Stimulated activated CD8-positive, alpha-beta memory T cell treated with anti-CD3 and anti-CD28 coated beads, Interleukin-4, amount 100 ng/mL, for 4 hours (primary cell): ENCODE measurements at places on chromosomes 11 and 22.

DNA sequence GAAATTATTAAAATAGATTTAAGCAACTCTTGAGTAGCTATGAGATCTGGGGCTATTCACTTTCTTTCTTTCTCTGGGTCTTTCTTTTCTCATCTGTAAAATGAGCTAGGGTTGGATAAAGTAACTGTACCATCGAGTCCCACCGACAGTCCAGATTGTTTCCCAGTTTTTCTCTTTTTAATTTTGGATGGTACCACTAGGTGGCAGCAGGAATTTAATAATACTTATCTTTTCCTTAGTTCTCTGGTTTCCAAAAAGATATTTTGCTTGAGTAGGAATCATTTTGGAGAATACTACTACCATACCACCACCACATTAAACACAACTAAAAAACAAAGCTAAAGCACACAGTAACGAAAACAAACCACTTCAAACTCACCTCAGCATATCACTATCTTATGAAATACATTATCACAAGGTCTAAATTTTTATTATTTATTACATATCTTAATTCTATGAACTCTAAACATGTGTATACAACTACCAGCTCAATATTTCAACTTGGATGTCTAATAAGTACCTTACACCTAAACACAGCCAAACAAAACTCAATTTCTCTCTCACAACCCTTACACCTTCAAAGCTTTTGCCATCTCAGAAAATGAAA, 584.0 kb downstream of the KCNA4 start:
- no peak for DNase-seq

DNA sequence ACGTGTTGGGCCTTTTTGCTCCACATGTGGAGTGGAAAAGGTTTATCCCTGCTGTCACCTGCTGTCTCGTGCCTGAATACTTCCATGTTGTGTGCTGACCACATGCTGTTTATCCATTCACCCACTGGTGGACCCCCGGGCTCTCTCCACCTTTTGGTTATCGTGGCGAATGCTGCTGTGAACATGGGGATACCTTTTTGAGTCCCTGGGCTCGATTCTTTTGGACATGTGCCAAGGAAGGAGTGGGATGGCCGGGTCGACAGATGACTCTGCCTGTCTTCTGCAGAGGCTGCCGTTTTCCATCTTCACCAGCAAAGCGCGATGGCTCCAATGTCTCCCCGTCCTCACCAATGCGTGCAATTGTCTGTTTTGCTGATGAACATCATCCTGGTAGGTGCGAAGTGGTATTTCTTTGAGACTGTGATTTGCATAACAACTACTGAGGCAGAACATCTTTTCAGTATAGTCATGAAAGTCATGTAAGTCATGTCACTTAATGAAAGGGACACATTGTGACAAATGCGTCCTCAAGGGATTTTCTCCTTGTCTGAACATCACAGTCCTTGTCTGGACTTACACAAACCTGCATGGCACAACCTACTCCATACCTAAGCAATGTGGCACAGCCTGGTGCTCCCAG, 758.7 kb downstream of the BRD1 start:
- no peak for DNase-seq

DNA sequence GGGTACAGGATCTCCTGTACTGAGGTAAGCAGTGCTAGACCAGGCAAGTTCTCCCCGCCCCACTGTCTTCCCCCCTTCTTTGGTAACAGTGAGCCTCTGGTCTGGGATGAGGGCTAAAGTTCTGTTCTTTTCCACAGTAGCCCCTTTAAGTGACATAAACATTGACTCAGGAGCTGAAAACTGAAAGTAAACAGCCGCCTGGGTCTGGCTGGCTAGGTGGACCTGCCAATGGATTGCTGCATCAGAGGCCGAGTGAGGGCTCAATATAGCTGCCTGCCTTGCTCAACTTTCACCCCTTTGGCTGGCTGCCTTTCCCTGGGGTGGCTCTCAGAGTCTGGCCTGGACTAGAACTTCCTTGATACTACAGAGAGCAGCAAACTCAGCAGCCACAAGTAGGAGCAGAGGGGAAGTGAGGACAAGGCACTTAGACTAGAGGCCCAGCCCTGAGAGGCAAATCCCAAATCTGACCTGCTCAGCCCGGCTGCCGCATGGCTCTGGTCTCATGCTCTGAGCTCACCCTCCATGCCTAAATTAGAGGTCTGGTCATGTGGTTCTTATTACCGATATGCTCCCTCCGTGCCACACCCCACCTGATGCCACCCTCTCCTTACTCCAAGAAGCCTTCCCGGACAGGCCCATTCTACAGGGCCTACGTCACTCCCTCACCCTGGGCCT, 9.6 kb upstream of the UCP3 start:
- DNase-seq = no peak

DNA sequence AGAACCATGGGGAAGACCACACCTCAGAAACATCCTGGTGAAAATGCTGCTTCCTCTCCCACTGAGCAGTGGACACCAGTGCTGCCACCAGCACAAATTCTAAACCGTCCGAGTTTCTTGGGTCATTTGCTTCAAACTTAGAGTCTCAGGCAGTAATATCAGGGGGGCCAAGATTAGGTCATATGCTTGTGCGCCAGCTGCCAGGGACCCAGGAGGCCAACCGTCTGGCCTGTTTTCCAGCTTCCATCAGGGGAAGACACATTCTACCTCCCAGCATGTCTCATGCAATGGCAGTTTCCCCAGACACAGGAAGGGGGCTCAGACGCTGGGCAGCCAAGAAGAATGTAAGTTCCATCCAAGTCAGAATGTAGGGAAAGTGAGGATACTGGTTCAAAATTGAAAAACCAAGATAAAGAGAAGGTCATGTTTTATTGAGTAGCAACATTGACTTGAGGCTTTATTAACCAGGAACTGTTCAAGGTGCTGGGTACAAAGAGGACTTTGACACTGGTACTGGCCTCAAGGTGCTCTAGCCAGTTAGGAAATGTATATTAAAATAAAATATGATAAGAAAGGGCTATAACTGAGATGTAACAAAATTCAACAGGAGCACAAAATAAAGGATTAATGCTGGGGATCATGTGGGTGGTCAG, 59.7 kb upstream of the EED start:
- no peak for DNase-seq

GRCh38 chr22:19483481-19484244, 3.9 kb downstream of the CDC45 start:
- DNase-seq = no peak

DNA sequence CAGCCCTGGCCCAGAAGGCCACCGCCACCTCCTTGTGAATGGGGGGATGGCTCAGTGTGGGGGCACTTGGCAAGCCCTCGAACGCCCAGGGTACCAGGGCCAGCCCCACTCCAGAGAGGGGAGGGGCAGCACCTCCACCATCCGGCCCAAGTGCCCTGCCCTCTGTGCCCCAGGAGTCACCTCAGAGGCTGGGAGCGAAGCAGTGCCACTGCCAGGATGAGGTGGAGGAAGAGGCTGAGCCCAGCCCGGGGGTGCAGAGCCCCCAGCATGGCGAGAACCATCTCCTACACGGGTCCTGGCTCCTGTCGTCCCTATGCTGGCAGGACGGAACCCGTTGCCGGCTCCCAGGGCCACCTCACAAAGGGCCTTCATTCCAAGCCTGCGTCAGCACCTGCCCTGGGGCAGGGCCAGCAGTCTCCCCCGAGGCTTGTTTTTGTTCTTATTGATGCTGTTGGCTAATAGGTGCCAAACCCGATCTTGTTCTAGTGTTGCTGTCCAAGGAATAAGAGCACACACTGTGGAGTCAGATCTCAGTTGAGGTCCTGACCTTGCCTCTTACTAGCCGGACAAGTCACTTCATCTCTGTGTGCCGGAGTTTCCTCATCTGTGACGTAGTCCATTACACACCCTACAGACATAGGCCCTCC, at the start of gene FREY1:
TSS of gene FREY1 (minus strand) at position 307 of the 647 bp plus-strand sequence. CDS start at position 281, 26 bp downstream.
- no peak for DNase-seq

GRCh38 chr11:253886-254270, 17.1 kb downstream of the PSMD13 start:
- DNase-seq = no peak

- DNase-seq = no peak
These were observed 102.8 kb upstream of the HSD17B12 start for GRCh38 chr11:43577566-43578264.

- DNase-seq = no peak
These were observed 802.3 kb downstream of the CNTN5 start for GRCh38 chr11:99822846-99823565.

- no peak for DNase-seq
These were observed 532.9 kb downstream of the TBC1D22A start for GRCh38 chr22:47295226-47295901.

GRCh38 chr22:30902496-30903357, 65.8 kb downstream of the MORC2 start:
- DNase-seq = no peak

GRCh38 chr11:117232911-117233409, 489 bp downstream of the RNF214 start:
- DNase-seq = no peak

DNA sequence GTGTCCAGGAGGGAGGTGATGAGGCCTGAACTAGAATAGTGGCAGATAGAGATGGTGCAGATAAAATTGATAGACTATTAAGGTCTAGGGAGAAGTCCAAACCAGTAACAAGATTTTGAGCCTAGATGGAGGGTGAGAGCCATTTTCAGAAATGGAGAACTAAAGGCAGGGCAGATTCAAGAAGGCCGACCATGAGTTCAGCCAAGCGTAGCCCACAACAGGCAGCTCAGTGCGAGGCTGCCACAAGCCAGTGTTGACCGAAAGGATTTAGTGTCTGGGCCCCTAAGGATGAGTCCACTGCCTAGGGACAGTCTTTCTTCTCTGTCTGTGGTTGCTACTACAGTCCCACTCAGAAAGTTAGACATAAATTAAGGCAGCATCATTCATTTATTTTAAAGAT, 51.7 kb downstream of the PPP2R1B start:
- no peak for DNase-seq

GRCh38 chr22:40387746-40388145, 17.4 kb downstream of the SGSM3 start:
- DNase-seq = no peak

DNA sequence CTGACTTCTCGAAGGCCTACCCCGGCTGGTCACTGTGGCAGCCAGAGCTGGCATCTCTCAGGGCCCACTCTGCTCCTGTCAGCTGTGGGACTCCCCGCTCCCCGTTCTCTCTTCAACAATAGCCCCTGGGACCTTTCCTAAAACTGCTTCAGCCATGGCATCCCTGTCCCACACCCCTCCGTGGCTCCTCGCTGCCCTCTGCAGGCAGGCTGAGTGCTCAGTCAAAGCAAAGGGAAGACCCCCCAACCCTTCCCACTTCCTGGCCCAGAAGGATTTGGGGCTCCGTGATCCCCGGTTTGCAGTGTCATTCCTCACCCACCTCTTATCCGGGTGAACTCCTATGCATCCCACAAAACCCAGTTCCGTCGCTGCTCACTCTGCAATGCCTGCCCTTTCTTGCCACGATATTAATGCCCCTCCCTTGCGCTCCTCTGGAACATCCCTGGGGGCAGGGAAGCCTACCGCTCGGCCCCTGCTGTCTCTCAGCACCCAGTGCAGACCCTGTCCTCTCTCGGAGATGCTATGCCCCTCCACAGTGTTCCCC, 1.6 kb upstream of the TH start:
- DNase-seq = no peak

DNA sequence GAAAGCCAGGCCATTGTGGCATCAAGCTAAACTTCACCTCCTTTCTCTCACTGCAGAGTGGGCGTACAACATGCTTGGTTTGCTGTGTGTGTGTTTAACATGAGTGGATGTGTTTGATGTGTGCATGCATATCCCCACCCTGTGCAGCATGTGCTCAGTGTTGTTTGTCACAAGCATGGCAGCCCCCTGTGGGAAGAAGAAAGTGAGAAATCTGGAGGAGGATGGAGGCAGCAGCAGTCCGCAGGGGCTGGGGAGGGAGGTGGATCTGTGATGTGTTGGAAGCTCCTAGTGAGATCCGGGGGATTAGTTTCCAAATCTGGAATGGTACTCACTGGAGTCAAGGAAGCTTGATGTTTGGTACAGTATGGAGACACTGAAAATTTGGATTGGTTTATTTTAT, 24.1 kb upstream of the CCDC134 start:
- no peak for DNase-seq

GRCh38 chr22:26890870-26891269, 233.5 kb downstream of the MIAT start:
- DNase-seq = no peak

GRCh38 chr11:45974806-45975205, 52.4 kb downstream of the LARGE2 start:
- DNase-seq = no peak

DNA sequence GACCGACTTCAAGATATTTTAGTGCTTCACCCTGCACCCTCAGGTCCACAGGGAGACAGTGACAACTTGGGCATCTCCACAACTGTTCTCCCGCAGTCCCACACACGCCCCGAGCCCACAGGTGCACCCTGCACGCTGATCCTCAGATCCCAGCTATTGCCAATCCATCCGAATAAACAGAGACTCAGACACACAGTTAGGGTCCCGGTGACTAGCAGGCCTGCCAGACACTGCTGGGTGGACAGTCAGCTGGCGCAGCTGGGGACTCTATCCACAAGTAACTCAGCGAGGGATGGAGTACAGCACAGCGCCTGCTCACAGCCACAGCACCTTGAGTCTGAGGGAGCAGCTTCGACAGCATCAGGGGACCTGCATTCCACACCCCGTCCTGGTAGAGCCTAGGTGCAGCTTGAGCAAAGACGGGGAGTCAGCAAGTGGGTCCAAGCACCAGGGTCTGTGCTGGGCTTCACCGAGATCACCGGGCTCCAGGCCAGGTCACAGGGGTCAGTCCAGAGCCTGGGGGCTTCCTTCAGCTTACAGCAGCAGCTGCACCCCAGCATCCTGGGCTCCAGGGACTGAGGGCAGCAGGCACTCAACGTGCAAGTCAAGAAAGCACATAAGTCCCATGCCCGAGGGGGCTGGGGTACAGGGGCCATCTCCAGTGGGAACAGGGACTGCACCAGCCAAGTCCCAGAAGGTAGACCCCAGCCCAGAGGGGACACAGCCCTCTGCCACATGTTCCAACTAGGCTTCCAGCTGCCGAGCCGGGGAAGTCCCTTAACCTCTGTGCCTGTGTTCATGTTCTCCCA, 7.6 kb downstream of the RPL3 start:
- DNase-seq = no peak

DNA sequence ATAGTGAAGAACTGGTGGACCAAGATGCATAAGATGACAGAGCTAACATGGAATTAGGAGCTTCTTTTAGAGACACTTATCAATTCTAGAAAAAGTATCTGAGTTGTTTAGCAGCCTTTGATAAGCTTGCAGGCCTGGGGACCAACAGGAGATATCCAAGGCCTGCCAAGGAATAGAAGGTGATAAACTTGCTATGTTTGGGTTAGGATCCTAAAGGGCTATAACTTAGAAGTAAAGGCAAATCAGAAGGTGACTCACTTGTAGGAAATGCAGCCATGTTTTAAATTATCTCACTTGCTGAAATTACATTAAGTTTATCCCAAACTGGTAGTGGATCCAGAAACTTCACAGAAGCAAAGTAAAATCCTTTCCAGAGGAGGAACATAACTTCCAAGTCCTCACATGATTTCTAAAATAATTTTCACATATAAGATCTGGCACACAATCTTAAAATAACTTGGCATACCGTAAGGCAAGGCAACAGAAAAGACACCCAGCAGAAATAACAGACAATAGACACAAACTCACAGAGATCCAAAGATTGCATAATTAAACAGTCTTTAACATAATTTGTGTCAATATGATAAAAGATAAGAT, 69.6 kb upstream of the TEAD1 start:
- DNase-seq = no peak

- no peak for DNase-seq
These were observed 9.9 kb downstream of the FXYD6 start for GRCh38 chr11:117866526-117866925.

GRCh38 chr11:73229321-73229895, 11.3 kb downstream of the P2RY2 start:
- DNase-seq = no peak

- no peak for DNase-seq
These were observed 23.7 kb downstream of the MFNG start for GRCh38 chr22:37462436-37462835.
